Hepatocyte (in vitro differentiated cells): ENCODE measurements at places on chromosomes 5 and 9. TPM values are rescaled to one million over a fixed set of nuclear protein-coding genes. Genes with fewer than 3 reads are reported as not detected.
A peak's percentile ranks its signal among the peaks of the same experiment; 100 is the strongest.

DNA sequence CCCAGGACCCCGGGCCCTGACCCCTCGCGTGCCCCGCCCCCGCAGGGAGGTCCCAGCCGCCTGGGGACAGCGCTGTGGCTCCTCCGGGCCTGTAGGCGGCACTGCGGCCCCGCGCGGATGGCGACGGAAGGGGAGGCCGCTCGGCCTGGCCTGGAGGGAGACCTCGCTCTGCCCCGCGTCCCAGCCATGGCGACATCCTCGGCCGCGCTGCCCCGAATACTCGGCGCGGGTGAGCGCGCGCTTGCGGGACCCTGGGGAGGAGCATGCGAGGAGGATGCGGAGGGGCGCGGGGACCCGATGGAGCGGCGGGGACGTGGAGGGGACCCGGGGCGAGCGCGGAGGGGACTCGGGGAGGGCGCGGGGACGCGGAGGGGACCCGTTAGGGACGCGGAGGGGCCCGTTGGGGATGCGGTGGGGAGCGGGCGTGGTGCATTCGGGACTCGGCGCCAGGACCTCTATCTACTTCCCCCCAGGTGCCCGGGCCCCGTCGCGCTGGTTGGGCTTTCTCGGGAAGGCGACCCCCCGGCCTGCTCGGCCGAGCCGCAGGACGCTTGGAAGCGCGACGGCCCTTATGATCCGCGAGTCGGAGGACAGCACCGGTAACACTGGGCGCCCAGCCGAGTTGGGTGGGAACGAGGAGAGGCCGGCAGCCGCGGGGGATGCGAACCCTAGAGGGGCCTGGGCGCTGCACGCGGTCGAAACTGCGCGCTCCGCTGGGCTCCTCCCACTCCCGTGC lies at the start of gene MRPS2:
MRPS2 (plus strand) TSS at position 158 of the 736 bp plus-strand sequence; CDS start at position 187, 29 bp downstream.
- H3K36me3 ChIP-seq = no peaks in the 10 kb centered on the region
- H3K27ac ChIP-seq = peak within 1 kb of the TSS; percentile 86
- no peaks in the 10 kb centered on the region for H3K27me3 ChIP-seq
- peaks cover 7% of the 10 kb centered on the region for H3K4me1 ChIP-seq
- peak within 1 kb of the TSS; percentile 92 for H3K4me3 ChIP-seq
- DNase-seq = peak; percentile 95

GRCh38 chr5:60463179-60463868 lies 236.6 kb downstream of the DEPDC1B start:
- H3K36me3 ChIP-seq = no peaks in the 10 kb centered on the region
- H3K27ac ChIP-seq = no peak overlapping the region

DNA sequence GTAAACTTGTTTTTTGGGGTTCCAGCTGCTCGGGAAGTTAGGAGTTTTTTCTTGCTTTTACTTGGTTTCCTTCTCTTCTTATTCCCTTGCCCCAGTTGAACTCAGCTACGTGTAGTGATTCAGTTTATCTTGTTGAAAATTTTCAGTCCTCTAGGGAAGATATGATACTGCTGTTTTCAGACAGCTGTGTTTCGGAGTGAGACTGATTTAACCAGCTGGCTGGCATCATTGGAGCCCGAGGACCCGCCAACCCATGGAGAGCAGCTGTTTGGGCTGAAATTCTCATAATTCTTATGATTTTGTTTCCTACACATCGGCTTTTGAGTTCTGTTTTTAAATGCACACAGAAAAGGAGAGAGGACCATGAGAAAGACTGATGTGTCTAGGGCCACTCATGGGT lies 271.5 kb downstream of the NR3C1 start:
- H3K27ac ChIP-seq = no peak overlapping the region
- H3K4me3 ChIP-seq = no peak overlapping the region
- no peaks in the 10 kb centered on the region for H3K27me3 ChIP-seq
- no peaks in the 10 kb centered on the region for H3K36me3 ChIP-seq
- peaks cover 43% of the 10 kb centered on the region for H3K4me1 ChIP-seq
- no peak for DNase-seq

TXNDC15 gene
- total RNA-seq = 76.0 and 95.4 TPM in 2 replicates
